Left kidney (tissue), 8 donors: ENCODE measurements at places on chromosomes 1 and 21. TPM values are rescaled to one million over a fixed set of nuclear protein-coding genes. Genes with fewer than 3 reads are reported as not detected.

- DNase-seq: no peak
Measured at GRCh38 chr1:196271212-196271947, 336.9 kb downstream of the KCNT2 start.

- DNase-seq: no peak
Measured at GRCh38 chr1:110927484-110928075, 36.1 kb downstream of the LRIF1 start.

The SPRR2E gene
- not detected for polyA plus RNA-seq

The FCRLB gene
- 4.4 TPM for polyA plus RNA-seq

The CLCA1 gene
- not detected for polyA plus RNA-seq

- no peak for DNase-seq
Measured at GRCh38 chr1:18736958-18737357, 106.3 kb downstream of the PAX7 start.

The NEGR1 gene
- 4.9 TPM for polyA plus RNA-seq

DNA sequence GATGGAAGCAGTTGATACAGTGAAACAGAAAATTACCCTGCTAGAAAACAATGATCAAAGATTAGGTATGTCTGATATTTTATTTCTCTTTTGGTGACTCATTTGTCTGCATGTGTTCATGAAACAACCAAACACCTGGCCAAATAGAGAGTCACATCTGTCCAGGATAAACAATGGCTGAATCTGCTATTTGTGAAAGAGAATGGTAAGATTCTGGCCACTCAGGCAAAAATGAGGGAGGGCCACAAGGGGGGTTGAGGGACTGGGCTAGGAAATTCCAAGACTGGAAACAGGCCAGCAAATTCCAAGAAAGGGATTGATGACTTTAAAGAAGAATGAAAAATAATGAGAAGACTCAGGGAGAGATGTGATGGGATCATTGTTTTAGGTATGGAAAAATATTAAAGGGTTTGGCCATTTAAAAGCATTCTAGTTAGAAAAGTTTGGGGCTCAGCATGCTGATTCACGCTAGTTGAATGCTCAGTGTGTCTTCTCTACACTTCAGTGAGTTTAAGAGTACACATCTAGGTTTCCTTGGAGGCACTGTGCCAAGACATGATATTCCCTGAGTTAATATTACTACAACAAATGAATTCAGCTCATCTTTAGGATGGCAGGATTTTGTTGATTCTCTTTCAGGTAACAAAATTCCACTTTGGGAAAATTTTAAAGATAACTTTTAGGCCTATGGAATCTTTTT lies 44.9 kb downstream of the TRAF5 start:
- DNase-seq: no peak

DNA sequence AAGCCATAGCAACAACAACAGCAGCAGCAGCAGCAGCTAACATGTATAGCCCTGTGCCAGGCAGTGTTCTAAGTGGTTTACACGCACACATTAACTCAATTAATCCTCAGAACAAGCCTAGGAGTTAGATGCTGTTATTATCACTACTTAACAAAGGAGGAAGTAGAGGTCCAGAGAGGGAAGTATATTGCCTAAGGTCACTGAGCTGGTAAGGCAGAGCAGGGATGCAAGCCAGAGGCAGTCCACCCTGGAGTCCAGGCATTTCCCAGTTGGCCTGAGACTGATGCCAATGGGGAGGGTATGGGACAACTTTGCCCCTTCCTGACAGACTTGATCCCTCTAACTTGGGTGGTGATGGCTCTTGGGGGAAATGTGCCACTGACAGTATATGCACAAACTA lies 6.8 kb downstream of the CDC14A start:
- no peak for DNase-seq

DNA sequence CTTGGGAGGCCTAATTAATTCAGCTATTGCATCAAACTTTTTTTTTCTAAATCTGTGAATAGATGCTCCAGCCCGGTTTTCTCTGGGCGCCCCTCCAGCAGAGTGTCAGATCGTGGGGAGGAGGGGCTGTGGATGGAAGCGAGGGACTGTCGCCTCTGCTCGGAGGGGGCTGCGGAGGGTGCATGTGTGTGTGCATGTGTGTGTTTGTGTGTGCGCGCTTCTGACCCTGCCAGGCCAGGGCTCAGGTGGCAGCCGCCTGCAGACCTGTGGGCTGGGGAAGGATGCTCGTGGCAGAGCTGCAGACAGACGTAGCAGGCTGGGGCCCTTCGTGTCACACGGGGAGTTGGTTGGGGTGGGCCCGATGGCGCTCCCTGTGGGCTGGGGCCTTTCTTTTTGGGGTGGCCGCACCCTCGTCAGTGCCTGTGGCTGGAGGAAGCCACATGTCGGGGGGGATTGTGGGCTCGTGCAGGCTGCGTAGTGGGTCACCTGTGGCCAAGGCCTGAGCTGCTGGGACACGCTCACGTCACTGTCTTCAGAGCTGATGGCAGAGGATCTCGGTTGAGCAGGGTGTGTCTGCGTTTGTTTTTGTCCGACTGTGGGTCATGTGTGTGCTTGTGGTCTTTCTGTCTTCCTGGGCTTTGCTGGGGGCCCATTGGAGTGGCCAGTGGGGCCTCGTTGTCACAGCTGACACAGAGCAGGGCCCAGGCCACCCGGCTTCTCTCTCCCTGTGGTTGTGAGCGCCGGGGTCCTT lies 2.8 kb downstream of the SKI start:
- DNase-seq: no peak

The ATP1A1 gene
- polyA plus RNA-seq: 864 TPM

The CYYR1 gene
- 54.1 TPM for polyA plus RNA-seq

The GBP7 gene
- not detected for polyA plus RNA-seq

DNA sequence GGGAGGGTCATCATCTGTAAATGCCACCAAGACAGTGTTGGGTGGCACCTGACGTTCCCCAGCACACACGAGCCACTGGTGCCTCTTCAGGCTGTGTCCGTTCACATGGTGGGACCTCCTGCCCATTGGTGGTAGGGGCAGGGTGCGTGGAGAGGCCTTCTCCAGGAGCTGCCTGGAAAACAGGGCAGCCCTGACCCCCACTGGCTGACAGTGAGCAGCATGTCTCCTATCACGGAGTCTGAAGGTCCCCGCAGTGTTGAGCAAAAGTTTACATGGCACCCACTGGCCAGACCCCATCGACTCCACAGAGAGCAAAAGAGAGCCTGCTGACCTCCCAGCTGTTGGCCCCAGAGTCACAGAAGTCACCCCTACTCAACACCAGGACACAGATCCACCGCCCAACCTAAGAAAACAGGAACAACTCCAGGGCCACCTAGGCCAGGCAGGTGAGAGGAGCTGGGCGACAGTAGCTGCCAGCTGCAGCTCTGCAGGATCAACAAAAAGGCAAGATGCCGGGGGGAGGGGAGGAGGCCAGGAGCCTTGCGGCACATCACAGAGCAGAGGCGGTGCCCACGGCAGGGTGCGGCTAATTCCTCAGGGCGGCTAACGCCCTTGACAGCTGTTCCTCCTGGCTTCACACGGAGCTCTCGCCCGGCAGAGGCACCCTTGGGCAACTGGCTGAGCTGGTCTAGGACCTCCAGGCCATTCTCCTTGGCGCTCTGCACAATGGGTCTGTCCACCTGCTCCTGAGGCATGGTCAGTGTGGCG lies 14.4 kb upstream of the IFI6 start:
- no peak for DNase-seq

DNA sequence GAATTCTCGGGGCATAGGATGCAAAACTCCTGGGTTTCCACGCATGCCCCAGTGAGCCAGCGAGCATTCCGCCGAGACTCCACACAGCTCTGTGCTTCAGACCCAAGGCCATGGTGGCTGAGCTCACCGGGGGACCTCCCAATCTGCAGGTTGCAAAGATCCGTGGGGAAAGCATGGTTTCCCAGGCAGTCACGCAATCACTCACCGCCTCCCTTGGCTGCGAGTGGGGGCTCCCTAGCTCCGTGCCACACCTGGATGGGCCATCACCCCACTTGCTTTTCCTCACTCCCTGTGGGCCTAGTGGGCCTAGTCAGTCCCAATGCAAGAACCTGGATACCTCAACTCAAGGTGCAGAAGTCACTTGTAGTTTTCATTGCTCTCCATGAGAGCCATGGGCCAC lies 37.0 kb upstream of the SAMD11 start:
- no peak for DNase-seq

GRCh38 chr1:164671323-164671965 lies 112.5 kb downstream of the PBX1 start:
- no peak for DNase-seq

The SLC1A7 gene
- polyA plus RNA-seq: 0.05 TPM

DNA sequence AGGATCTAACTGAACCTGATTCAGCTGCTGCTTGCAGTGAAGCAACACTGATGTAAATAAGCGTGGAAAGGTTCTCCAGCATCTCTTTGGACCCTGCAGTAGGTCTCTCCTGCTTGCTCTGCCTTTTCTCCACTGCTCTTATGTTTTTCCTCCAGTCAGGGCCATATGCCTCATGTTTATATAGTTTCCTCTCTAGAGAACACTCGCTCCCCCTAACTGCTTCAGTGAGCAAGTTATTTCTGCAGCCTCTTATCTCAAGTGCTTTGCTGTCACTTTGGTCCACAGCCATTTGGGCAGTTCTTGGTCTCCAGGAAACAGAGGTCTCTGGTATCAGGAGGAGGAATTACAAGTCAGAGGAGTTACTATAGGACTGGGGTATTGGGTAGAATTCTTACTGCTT lies 5.3 kb downstream of the PRUNE1 start:
- DNase-seq: peak; percentile 70

GRCh38 chr1:228666686-228667623 lies 68.3 kb upstream of the RHOU start:
- DNase-seq: no peak

The SERPINC1 gene
- polyA plus RNA-seq: 0.28 TPM

GRCh38 chr1:164017239-164017638 lies 541.7 kb upstream of the PBX1 start:
- DNase-seq: no peak

DNA sequence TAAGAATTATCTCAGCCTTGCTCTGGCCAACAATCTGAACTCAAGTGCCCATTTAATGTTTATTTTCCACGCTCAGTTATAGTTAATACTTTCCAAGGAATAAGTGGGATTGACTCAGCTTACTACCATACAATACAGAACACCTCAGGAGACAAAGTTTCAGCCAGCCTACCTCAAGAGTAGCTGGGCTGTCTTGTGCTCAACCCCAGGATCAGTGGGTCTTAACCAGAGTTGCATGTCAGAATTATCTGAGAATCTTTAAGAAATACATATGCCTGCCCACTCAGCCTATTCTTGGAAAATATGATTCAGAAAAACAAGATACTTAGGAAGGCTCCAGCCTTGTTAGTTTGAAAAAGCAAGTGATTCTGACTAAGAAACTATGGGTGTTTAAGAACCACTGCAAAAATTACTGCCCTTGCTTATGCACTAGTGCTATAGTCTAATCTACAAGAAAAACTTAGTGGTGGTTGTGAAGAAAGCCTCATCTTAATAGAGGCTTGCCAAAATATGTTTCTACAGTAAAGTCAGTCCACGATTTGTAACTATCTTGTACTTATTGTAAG lies 20.4 kb downstream of the CDC7 start:
- no peak for DNase-seq

DNA sequence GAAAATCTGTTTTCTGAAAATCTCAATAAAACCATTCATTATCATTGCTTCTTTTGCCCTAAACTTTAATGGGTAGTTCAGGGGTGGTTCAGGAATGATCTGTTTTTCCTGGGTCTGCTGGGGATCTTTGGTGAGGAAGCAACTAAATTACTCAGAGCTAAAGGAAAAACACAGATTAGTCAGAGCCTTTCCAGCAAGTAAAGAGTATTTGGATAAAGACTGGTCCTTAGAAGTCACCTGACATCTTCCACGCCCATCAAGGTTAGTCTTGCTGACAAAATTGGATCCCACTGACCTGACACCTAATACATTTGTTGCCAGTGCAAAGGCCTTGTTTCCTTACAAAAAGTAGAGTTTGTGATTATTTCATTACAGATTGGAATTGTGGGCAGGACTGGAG lies 24.2 kb downstream of the HSPA13 start:
- no peak for DNase-seq

DNA sequence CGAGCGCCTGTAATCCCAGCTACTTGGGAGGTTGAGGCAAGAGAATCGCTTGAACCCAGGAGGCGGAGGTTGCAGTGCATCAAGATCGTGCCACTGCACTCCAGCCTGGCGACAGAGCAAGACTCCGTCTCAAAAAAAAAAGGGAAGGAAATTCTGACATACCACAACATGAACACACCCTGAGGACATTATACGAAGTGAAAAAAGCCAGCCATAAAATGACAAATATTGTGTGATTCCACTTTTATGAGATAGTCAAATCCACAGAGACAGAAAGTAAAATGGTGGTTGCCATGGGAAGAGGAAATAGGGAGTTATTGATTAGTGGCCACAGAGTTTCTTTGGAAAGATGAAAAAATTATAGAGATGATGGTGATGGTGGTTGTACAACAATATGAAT lies 41.7 kb downstream of the EVI5 start:
- no peak for DNase-seq

The MROH7 gene
- 14.8 TPM for polyA plus RNA-seq

The C1orf94 gene
- not detected for polyA plus RNA-seq

DNA sequence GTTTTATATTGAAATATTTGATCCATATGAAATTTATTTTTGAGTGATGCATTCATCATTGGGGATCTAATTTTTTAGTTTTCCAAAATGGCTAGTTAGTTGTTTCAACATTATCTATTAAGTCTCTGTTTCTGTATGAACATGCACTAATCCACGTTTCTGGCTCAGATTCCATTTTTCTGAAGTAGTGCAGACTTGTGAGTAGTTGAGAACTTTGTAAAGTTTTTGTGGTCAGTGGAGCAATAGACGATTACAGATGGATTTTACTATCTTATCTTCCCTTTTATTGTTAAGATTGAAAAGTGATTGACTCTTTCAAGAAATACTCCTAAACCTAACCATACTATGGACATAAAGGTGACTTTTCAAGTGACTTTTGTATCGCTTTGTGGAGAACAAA lies 16.7 kb downstream of the SOAT1 start:
- no peak for DNase-seq

DNA sequence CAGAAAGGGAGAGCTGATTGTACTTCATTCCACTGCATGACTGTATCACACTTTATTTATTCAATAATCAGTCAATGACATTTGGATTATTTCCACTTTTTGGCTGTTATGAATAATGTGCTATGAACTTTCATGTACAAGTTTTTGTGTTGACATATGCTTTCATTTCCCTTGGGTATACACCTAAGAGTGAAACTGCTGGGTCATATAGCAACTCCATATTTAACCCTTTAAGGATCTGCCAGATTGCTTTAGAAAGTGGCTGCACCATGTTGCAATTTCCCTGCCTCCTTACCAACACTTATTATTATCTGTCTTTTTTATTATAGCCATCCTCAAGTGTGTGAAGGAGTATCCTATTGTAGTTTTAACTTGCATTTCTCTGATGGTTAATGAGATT lies 108.8 kb upstream of the KCNK1 start:
- DNase-seq: no peak

The RPE65 gene
- polyA plus RNA-seq: 0.22 TPM

The PPP1R12B gene
- polyA plus RNA-seq: 27.3 TPM

The XCL1 gene
- polyA plus RNA-seq: not detected

The DYNLT5 gene
- polyA plus RNA-seq: 3.2 TPM
